ENCODE measurements at places on chromosomes 6 and 20.

DNA sequence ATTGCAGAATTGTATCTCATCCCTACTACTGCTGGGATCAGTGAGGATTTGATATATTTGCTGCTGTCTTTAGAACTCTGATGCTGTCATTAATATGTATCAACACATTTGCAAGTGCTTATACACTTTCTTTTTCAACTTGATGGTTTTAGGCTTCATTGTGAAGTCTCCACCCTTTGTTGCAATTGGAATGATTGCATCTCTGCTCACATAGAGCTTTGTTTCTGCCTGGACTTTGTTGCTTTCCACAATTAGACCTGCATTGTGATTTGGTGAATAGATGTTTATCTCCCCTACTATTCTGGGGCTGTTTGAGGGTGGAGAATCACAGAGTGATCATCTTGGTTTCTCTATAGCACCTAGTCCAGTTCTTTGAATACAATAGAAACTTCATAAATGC is 666.7 kb downstream of the EPM2A start:
- DNase-seq, result no peak

GRCh38 chr6:133730881-133731280 is 158.0 kb upstream of the TCF21 start:
- no peak for DNase-seq

- no peak for DNase-seq
Measured at GRCh38 chr6:110643175-110643574, 166.8 kb upstream of the SLC22A16 start.

DNA sequence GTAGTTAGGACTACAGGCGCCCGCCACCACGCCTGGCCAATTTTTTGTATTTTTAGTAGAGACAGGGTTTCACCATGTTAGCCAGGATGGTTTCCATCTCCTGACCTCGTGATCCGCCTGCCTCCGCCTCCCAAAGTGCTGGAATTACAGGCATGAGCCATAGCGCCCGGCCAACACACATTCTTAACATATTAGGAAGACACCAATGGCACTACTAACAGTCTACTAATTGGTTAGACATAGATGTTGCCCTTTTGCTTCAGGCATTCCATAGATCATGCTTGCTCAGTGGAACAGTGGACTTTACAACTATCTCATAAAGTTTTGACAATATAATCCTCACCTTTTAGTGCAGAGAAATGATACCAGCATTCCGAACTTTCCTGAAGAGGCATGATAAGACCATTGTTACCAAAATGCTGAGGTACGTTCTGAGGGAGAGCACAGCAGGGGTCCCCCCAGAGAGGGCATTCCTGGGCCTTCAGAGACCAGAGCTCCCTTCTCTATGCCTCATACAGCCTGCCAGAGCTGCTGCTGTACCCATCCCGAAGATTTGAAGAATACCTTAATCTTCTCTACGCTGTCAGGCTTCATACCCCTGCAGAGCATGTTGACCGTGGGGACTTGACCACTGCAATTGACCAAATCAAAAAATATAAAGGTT is 89.4 kb downstream of the ECT2L start:
- no peak for DNase-seq

- DNase-seq, result no peak
Measured at GRCh38 chr6:160077526-160077925, 44.1 kb upstream of the SLC22A1 start.

GRCh38 chr20:23094213-23094896 is 8.2 kb upstream of the CD93 start:
- no peak for DNase-seq

GRCh38 chr6:75044846-75045245 is 161.0 kb downstream of the COL12A1 start:
- no peak for DNase-seq

GRCh38 chr20:12598894-12599293 is 409.9 kb upstream of the SPTLC3 start:
- DNase-seq, result no peak

GRCh38 chr6:93083337-93084230 is 335.8 kb downstream of the EPHA7 start:
- no peak for DNase-seq

DNA sequence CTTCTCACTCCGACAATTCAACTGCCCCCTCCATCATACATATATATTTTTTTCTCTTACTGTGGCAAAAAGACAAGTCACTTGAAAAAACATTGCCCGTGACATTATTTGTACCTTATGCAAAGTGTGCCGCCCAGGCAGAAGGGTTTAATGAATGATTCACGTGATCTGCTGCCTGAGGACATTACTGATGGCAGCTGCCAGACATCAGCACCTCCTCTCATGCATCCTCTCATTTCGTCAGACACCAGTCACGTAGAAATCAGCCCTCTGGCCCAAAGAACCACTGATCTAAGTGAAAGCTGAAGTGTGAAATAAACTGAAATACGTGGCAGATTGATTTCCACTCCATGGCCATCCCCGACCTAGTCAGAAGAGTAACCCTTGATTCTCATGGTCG is 218.8 kb upstream of the PDE10A start:
- DNase-seq, result no peak

GRCh38 chr6:45677381-45678284 is 299.9 kb upstream of the SUPT3H start:
- DNase-seq, result peak; percentile 61

DNA sequence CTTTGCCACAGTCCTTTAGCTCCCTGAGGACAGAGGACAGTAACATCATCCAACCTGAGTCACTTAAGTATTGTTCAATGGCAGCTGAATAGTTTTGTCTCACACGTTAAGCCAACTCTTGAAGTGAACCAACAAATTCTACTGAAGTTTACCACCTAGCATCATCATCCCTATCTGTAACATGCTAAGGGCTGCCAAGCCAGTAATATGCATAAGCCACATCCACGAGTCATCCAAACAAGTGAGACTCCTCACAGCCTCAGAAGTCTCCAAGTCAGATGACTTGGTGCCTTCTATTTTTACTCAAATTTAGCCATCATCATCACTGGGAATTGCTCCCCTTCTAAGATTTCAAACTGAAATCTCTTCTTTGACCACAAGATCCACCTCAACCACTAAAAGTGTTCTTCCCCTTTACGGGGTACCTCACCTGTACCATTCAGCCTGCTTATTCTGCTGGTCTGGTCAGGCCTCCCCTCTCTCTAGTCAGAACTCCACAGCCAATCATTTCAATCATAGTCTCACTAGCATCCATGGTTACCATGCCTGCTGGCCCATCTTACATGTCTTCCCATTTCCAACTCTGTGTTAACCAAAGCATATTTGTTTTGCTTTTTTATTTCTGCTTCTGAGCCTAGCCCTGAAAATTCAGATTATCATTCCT is 73.7 kb downstream of the DTNBP1 start:
- no peak for DNase-seq

- DNase-seq, result no peak
Measured at GRCh38 chr6:109892451-109893435, 85.4 kb upstream of the GPR6 start.

DNA sequence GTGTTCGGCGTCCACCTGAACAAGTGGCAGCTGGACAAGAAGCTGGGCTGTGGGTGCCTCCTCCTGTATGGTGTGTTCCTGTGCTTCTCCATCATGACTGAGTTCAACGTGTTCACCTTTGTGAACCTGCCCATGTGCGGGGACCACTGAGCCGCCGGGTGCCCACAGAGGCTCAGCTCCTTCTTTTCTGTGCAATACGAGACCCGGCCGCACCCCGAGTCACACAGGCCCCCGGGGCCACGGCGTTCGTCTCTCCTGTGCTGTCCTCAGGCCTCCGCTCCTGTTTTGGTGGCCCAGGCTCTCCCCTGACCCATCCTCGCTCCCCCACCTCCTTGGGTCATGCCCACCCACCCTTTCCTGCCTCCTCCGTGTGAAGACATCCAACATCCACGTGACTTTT is 37.1 kb upstream of the RIN2 start:
- no peak for DNase-seq

DNA sequence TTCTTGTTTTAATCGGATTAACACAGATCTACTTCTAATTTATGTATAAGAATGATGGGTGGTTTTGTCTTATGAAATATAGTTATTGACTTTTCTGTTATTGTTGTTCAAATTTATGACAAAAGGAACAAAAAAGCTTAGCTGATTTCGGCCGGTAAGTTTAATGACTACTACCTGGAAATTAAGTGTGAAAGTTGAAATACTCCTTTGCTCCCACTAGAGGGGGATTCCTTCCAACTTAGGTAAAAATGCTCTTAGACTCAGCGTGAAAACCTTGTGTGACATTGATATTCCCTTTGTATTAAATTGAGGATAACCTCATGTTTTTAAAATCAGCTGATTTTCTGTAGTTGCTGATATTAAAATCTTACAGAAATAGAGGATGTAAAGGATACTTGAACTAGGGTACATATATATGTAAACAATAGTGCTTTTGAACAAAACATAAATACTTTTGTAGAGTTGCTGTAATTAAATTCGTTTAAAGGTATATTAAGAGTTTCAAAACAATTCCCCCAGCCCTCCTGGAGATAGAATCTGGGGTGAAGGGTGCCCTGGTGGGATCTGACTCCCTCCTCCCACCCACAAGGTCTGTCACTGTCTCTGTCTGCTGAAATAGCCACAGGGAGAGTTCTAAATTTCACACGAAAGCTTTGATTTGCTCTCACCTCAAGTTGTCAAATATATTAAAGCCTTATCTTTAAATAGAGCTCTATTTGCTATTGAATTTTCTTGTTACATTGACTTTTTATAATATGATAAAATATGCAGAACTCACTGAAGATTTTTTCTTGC is 257.5 kb downstream of the ARID1B start:
- DNase-seq, result no peak

- no peak for DNase-seq
Measured at GRCh38 chr6:48979085-48979484, 484.0 kb downstream of the MMUT start.

DNA sequence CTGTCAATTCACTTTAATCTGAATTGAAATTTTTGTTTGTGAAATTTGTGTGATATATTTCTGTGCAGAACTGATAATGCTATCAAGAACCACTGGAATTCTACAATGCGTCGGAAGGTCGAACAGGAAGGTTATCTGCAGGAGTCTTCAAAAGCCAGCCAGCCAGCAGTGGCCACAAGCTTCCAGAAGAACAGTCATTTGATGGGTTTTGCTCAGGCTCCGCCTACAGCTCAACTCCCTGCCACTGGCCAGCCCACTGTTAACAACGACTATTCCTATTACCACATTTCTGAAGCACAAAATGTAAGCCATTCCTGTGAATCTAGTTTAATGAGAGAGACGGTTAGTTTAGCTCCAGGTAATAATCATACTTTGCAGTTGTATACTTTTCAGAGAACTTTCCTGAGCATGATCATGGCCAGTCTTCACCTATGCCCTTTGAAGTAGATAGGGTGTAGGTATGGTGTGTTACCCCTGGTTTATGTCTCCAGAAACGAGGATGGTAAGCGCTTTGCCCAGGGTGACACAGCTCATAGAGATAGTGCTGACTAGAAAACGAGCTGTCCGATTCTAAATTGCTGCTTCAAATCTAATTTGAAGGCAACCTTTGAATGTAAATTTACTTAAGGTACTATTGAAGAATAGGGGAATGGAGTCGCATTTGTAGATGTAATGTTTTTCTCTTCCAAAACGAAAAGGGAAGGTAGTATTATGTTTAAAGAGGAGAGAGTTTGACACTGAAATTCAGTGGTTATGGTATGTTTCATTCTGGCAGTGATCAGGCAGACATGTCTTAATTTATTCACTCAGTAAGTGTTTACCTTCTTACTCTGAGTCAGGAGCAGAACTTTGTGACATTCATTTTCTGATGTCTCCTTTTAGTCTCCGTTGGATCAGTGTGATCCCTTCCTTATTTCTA is 11.4 kb downstream of the MYB start:
- no peak for DNase-seq

DNA sequence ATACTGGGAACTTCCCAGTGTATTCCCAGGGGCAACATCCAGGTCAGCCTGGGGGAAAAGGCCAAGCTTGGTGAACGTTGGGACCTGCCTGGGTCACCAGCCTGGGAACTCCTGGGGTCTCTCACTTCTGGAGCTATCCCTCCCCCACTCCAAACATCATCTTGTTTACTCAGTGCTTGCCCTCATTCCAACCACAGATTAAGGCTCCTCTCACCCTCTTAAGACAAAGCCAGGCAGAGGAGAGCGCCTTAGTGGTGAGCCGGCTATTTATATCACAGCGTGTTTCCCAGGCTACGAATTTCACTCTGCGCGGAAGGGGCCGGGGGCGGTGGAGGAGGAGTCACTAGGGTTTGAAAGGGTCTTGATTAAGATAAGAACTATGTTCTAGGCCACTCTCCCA is 12.1 kb downstream of the PRPH2 start:
- no peak for DNase-seq

- DNase-seq, result peak; percentile 67
Measured at GRCh38 chr6:158629367-158630221, 14.9 kb downstream of the DYNLT1 start.

DNA sequence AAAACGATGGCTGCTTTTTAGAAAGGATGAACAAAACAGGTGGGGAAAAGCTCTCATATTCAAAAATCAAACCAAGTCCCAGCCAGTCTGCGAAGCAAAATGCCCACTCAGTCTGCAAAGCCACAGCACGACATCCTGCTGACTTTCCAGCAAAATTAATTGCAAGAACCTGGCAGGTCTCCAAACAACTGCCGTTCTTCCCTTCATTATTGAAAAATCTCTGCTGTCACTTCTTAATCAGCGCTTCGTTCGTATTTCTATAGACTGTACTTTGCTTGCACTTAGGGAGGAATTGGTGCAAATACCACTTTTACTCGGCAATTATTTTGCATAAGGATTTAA is 222.4 kb downstream of the CBLN4 start:
- DNase-seq, result no peak

- no peak for DNase-seq
Measured at GRCh38 chr6:92026878-92027277, 1392.5 kb downstream of the EPHA7 start.

GRCh38 chr20:137668-138490 is 4.5 kb upstream of the DEFB126 start:
- no peak for DNase-seq

DNA sequence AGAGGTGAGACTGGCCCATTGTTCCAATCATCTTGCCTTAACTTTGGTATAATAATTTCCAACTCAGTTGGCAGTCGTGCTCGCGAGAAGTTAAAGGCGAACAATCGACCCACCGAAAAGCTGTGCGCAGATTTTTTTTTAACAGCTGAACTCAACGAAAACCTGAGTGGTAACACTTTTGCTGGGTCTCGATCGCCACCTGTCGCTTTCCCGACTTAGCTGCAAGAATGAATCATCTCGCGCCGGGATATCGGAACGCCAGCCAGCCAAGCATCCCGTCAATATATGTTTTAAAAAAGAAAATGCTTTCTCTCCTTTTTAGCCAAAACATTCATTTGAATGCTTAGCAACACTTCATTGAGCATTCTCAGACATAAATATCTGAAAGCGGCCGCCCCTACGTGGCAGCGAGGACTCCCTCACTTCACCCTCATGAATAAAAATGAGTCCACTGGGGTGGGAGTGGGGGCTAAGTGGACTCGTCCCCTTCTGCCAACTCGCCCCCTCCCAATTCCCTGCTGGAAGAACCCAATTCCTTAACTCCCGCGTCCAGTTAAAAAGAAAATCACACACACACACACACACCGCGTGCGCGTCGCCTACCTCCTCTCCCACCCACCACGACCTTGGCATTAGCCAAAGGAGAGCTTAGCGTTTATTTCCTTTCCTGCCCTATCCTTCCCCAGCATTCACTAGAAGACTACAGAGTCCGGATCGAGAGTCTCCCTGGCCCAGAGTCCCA is 1.5 kb downstream of the COL12A1 start:
- DNase-seq, result peak; percentile 33

GRCh38 chr20:25544311-25544710 is 41.0 kb downstream of the NINL start:
- no peak for DNase-seq

Measured in CD4-positive, alpha-beta T cell treated with Interleukin-17A for 4 hours (primary cell).